ENCODE measurements at places on chromosomes 7 and 10.

GRCh38 chr7:44727158-44727936 is 21.3 kb upstream of the ZMIZ2 start:
- DNase-seq, result no peak

- DNase-seq, result no peak
Measured at GRCh38 chr7:76506081-76506440, 4.3 kb upstream of the UPK3B start.

GRCh38 chr7:148720472-148720871 is 21.8 kb downstream of the CUL1 start:
- DNase-seq, result no peak

GRCh38 chr10:71600849-71601248 is 118.7 kb downstream of the C10orf105 start:
- DNase-seq, result no peak

DNA sequence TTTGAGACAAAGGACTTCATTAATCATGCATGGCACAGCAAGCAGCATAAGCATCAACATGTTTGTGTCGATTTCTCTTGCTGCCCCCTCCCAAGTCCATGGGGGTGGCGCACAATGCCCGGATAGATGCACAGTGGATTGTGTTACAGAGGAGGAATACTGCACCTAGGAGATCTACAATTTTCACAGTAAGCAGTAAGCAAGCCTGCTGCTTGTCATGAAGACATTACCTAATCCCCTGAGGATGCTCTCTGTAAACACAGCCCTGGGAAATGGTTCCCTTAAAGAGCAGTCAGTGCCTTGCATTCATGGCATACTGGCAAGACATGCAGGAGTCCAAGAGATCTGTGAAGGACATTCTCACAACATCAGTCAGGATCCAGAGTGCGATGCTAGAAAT is 137.7 kb downstream of the ETV1 start:
- no peak for DNase-seq

All from hippocampal formation (tissue), 2 donors.